Vagina (tissue), 2 donors: ENCODE measurements at places on chromosomes 13 and 19. TPM values are rescaled to one million over a fixed set of nuclear protein-coding genes. Genes with fewer than 3 reads are reported as not detected.

PSG11 gene
- not detected for total RNA-seq

C19orf73 gene
- total RNA-seq: not detected

COX7A1 gene
- total RNA-seq: 33.1 TPM

F10 gene
- 16.7 TPM for total RNA-seq

ZIK1 gene
- total RNA-seq: 4.4 TPM

PRR22 gene
- 0.98 TPM for total RNA-seq

DNAAF3 gene
- 5.6 TPM for total RNA-seq

ARHGAP33 gene
- total RNA-seq: 35.4 TPM

SERPINE3 gene
- total RNA-seq: not detected

GRIN3B gene
- total RNA-seq: not detected

ACP7 gene
- total RNA-seq: not detected

INSL3 gene
- not detected for total RNA-seq

ZNF136 gene
- total RNA-seq: 8.1 TPM

ATCAY gene
- total RNA-seq: 0.98 TPM

TRPC4 gene
- total RNA-seq: 8.3 TPM

KCNC3 gene
- total RNA-seq: 0.98 TPM

ZC3H13 gene
- 30.2 TPM for total RNA-seq

LHB gene
- total RNA-seq: not detected

CCNE1 gene
- total RNA-seq: 3.2 TPM

SERTM1 gene
- total RNA-seq: 16.0 TPM

LPAR6 gene
- 43.2 TPM for total RNA-seq

PLK5 gene
- total RNA-seq: 0.49 TPM

URAD gene
- total RNA-seq: not detected

B3GNT3 gene
- total RNA-seq: 1.5 TPM

APOC4 gene
- total RNA-seq: not detected

CLEC11A gene
- 25.0 TPM for total RNA-seq

KCNK6 gene
- total RNA-seq: 16.2 TPM

CD79A gene
- not detected for total RNA-seq

TNNI3 gene
- total RNA-seq: not detected

PEAK3 gene
- 2.0 TPM for total RNA-seq

IGFL1 gene
- total RNA-seq: 7.9 TPM

C1QTNF9B gene
- total RNA-seq: not detected

ZNF709 gene
- 3.7 TPM for total RNA-seq

CYP4F2 gene
- total RNA-seq: 6.9 TPM

IGFL2 gene
- total RNA-seq: not detected

INAFM1 gene
- 18.9 TPM for total RNA-seq

PODNL1 gene
- total RNA-seq: 5.2 TPM

CGB1 gene
- total RNA-seq: not detected

RFX1 gene
- 9.6 TPM for total RNA-seq

NKPD1 gene
- 14.0 TPM for total RNA-seq

CYSLTR2 gene
- total RNA-seq: 0.49 TPM

TMEM255B gene
- 6.4 TPM for total RNA-seq

PEPD gene
- total RNA-seq: 61.9 TPM

NCR1 gene
- 2.7 TPM for total RNA-seq

LILRB3 gene
- 20.4 TPM for total RNA-seq

PRR19 gene
- total RNA-seq: not detected

NFIX gene
- 81.8 TPM for total RNA-seq

VAV1 gene
- 5.9 TPM for total RNA-seq

CYP2A7 gene
- total RNA-seq: 4.9 TPM

COMMD6 gene
- 211 TPM for total RNA-seq

CATSPERD gene
- total RNA-seq: not detected

CEP89 gene
- total RNA-seq: 12.0 TPM
